ENCODE measurements at places on chromosomes 5 and 9.
A peak's percentile ranks its signal among the peaks of the same experiment; 100 is the strongest.

GRCh38 chr5:122847687-122848081, 2.3 kb downstream of the SNX24 start:
- no peak for DNase-seq

DNA sequence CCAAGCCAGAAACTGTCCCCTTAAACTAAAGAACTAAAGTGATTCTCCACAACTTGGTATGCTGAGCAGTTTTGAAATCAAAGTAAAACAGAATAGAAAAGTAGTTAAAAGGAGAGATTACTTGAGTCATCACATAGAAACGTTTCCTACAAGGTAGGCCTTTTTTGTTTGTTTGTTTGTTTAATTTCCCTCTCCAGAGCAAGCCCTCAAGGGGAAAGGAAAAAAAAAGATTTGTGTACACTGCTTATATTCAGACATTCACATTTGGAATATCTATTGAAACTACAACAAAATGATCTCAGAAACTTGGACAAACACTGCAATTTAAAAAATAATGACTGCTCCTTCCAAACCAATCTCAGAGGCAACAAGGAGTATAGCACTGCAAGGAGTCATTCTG, 304.7 kb upstream of the NREP start:
- no peak for DNase-seq

GRCh38 chr5:155794795-155795194, 532.2 kb upstream of the SGCD start:
- DNase-seq: peak; percentile 2

DNA sequence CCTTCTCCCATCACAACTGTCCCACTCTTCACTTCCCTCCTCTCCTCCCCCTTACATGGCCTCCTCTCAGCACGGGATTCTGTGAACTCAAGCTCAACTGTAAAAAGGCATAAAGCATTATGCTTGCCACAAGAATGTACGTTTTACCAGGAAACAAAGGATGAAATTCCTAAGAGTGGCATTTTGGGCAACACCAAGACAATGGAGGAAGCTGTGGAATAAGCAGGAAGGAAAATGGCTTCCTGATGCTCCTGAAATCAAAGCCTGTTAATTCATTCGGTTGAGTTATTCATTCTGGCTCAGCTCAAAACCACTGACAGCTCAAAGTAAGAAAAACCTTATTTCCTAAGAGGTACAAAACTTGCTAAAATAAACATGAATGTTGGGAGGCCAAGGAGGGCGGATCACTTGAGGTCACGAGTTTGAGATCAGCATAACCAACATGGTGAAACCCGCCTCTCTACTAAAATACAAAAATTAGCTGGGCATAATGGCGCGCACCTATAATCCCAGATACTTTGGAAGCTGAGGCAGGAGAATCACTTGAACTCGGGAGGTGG, 40.8 kb upstream of the DMRT1 start:
- DNase-seq: no peak

GRCh38 chr9:20250791-20251190, 371.5 kb downstream of the MLLT3 start:
- DNase-seq: peak; percentile 80

DNA sequence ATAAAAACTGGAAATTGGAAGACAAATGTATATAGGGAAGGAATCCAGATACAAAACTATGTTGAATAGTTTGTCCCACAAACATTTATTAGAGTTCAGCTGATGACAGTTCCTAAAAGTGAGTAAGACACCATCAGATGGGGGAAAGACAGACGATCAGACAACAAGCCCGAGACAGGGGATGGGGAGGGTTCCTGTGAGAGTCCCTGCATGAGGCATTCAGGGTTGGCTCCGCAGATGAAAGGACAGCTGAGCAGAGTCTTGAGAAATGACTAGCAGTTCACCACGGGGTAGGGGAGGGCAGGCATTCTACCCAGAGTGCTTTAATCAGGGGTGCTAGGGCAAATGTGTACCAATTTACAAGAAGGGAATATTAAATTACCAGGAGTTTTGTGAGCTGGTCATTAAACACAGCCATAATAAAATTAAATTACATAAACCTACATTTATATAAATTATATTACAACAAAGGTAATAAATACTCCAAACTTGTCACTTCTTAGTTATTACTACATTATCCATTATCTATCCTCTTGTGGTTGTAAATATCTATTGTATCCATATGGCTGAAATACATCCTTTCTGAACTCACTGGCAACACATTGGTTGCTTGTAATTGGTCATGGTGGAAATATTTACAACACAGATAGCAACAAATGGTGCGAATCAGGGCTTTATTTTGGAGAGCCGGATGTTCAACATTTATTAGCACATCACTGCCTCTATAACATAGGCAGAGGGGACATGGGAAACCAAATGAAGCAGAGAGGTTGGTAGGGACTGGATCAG, 27.8 kb downstream of the TNFSF15 start:
- DNase-seq: no peak

DNA sequence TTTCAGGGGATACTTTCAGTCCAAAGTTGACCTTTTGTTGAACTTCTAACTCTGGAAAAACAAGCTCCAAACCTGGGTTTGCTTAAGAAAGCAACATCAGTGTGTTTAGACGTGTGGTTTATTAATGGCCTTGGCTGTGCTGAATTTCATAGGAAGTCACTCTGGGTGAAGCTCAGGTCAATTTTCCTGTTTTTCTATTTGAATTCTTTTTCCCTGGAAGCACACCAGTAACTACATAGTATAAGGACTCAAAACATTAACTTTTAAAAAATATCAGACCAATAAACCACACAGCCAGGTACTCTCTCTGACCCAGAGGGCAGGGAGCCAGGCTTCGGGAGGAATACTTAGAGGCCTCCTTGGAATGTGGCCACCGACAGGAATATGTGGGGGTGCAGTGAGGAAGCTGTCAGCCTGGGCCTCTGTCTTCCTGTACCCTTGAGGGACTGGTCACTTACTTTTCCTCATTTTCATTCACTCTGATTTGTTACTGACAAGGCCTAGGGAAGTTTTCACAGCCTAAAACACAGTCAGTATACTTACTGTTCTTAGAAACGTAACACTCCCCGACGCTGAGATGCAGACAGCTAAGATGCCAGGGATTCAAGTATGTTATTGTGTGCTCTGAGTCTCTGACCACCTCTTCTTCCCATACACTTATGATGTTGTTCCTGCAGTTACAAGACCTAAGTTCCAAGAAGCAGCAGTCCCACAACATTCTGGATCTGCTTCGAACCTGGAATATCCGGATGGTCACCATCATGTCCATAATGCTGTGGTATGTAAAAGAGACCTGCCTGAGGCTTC, 18.9 kb downstream of the SLC22A5 start:
- DNase-seq: no peak

GRCh38 chr9:108994695-108995094, 18.6 kb downstream of the CTNNAL1 start:
- no peak for DNase-seq

DNA sequence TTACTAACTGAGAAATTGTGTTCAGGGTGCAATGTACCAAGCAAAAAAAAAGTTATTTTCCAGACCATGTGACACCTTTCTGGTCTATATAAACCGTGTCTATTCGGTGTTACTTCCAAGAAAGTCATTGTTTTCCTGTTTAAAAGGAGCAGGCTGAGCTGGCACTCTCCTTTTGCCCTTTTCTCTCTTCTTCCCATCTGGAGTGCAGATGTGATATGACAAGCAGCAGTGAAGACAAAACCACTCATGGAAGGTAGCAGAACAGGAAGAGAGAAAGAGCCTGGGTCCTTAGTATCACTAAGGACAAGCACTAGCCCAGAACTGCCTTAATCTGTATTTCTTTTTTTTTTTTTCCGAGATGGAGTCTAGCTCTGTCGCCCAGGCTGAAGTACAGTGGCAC, 25.6 kb downstream of the LYRM7 start:
- DNase-seq: no peak

DNA sequence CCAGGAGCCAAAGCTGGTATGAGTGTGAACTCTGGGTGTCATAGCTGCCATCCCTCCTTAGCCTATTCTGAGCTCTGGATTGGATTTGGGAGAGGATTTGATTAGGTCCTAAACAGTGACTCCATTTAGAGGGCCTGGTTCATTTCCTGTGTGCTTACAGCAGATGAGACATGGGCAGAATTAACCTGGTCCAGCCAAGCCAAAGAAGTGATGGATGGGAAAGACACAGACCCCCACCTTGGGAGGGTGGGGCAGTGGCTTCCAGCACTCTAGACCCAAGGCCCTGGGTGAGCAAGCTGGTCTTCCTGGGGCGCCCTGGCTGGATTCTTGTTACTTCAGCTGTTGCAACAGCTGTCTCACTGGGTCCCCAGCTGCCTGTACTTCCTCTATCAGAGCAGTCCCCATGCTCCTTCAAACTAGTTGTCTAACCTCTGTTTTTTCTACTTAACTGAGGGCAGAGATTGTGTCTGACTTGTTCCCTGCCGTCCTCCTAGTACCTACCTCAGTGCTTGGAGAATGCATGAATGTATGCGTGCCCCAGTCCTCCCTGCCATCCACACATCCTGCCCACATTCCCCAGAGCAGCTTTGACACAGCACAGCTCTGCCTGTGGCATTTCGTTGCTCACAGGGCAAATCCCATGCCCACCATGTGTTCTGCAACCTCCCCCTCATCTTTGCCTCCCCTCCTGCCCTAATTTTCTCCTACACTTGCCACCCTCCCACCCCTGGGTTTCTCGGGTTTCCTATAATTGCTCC, 115.9 kb downstream of the RGS3 start:
- DNase-seq: no peak

DNA sequence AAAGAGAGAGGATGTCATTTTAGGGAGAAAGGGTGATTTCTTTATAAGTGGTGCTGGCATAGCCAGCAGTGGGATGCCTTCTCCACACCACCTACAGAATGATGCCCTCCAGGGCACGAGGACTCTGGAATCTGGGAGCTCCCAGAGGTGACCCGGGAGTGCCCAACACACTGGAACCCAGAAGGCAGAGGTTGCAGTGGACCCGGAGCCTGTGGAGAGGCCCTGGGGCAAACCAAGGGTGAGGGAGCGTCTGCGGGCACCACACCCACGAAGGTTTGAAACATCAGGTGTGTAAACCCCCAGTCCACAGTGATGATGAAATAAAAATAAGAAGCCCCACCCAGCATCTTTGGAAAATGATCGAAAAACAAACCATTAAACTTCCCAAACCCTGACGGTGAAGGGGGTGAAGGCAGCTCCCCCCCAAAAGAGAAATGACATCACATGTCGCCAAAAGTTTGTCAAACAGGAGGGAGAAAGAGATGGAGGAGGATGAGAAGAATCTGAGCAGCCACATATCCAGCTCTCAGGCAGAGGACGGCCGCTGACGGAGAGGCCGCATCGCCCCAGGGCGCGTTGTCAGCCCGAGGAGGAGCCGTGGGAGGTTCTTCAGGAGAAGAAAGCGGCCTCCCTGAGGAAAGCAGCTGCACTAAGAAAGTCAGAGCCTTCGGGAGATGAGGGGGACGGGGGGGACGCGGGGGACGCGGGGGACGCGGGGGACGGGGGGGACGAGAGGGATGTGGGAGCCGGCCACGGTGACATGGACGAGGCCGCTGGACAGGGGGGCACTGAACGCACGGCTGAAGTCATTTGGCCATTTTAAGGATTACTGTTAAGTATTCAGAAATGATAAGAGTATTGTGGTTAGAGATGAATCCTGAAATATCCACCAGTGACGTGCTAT, 43.1 kb upstream of the NSMF start:
- no peak for DNase-seq

Measured in brain (organoid and tissue), 16 donors.